Uterus (tissue), 4 donors: ENCODE measurements at places on chromosomes 2 and 18. TPM values are rescaled to one million over a fixed set of nuclear protein-coding genes. Genes with fewer than 3 reads are reported as not detected.

Gene EVA1A
- total RNA-seq = 2.3 TPM

Gene NT5C1B
- total RNA-seq = not detected

GRCh38 chr18:28109781-28110560 is 67.0 kb downstream of the CDH2 start:
- H3K27ac ChIP-seq = no peak overlapping the region
- H3K27me3 ChIP-seq = no peaks in the 10 kb centered on the region
- no peaks in the 10 kb centered on the region for H3K36me3 ChIP-seq
- no peak for DNase-seq
- H3K4me3 ChIP-seq = no peak overlapping the region

GRCh38 chr18:12420821-12421421 is 13.2 kb downstream of the PRELID3A start:
- no peaks in the 10 kb centered on the region for H3K36me3 ChIP-seq
- no peaks in the 10 kb centered on the region for H3K27me3 ChIP-seq
- no peak for DNase-seq
- no peaks in the 10 kb centered on the region for H3K4me1 ChIP-seq
- peak overlapping the region; percentile 65 for H3K27ac ChIP-seq
- H3K4me3 ChIP-seq = peak overlapping the region; percentile 51

- H3K27me3 ChIP-seq = no peaks in the 10 kb centered on the region
- H3K4me3 ChIP-seq = no peak overlapping the region
- no peak overlapping the region for H3K27ac ChIP-seq
- H3K4me1 ChIP-seq = no peaks in the 10 kb centered on the region
Observed at GRCh38 chr18:46877329-46877987, 39.8 kb downstream of the PIAS2 start.

DNA sequence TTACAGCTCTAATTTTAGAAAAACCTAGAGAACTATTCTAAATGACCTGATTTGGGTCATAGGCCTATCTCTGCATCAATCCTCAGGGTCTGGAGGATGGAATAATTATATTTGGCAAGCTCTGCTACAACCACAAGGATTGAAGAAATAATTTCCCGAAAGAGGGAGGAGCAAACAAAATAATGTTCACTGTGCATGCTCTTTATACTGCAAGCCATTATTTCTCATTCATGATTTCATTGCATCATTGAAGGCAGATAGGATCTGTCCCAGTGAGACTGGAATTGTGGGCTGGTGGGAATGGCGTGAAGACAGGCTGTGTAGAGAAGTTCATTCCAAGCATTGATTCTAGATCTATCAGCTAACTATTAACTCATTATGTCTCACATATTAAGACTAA is 12.7 kb upstream of the MAPRE2 start:
- H3K4me1 ChIP-seq = no peaks in the 10 kb centered on the region
- no peaks in the 10 kb centered on the region for H3K27me3 ChIP-seq
- no peaks in the 10 kb centered on the region for H3K36me3 ChIP-seq
